Stimulated activated CD4-positive, alpha-beta T cell treated with anti-CD3 and anti-CD28 coated beads, TNF-alpha, amount 100 ng/mL, for 1 hour (primary cell): ENCODE measurements at places on chromosomes 6 and 20.

DNA sequence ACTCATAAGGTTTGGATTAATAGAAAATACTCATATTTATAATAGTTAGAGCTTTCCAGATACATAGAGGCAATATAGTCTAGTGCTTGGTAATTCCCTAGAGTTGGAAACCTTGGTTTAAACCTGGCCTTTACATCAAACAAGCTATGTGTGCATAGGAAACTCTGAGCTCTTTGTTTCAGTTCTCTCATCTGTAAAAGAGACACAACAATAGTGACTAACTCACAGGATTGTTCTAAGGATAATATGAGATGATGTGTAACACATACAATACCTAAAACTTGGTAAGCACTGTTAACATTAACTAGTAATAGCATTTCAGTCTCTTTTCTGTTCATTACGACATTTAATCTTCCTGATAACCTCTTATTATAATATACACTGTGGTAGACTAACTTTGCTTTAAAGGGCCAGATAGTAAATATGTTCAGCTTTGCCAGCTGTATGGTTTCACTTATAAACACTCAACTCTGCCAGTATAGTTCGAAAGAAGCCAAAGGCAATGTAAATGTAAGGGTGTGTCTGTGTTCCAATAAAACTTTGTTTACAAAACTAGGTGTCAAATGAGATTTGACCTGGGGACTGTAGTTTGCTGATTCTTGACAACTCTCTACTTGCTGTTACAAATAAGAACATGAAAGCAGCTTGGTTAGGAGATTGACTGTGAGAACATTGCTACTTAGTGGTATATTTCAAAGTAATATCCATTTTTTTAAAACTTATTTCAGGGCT, 370.6 kb upstream of the FLRT3 start:
- DNase-seq, result no peak

DNA sequence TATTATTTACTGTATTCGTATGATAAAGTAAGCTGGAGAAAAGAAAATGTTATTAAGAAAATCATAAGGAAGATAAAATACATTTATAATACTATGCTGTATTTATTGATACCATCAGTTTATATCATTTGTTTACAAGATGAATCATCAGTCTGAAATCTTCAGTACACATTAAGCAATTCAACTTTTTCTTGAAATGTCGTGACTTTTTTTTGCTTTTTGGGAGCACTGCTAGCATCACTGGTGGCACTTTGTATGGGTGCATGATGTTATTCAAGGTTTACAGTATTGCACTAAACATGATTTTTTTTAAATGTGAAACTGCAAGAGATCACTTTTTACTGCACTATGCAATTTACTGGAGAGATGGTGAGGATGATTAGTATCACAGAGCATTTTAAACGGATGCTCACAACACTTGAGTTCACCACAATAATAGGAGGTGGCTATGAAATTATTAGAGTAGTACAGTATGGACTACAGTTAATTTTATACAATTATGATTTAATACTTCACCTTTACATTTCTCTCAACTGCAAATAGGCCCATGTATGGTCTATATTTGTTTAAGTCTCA, 85.9 kb downstream of the SNAP25 start:
- DNase-seq, result no peak

DNA sequence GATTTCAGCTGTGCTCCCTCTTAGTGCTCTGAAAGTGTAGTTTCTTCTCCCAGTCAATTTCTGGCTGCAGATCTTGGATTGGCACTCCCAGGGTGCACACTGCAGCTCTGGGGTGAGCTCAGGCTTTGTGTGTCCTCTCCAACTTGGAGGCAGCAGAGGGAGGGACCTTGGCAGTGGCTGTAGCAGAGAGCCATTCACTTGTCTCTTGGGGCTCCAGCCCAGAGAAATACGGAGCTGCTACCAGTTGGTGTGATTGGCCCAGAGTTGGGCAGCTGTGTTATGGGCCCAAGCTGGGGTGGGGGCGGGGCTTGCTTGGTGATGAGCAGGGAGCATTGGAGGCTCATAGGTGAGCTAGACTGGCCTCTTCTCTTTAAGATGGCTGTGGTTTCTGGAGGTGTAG, 65.9 kb downstream of the KLHL32 start:
- DNase-seq, result no peak

DNA sequence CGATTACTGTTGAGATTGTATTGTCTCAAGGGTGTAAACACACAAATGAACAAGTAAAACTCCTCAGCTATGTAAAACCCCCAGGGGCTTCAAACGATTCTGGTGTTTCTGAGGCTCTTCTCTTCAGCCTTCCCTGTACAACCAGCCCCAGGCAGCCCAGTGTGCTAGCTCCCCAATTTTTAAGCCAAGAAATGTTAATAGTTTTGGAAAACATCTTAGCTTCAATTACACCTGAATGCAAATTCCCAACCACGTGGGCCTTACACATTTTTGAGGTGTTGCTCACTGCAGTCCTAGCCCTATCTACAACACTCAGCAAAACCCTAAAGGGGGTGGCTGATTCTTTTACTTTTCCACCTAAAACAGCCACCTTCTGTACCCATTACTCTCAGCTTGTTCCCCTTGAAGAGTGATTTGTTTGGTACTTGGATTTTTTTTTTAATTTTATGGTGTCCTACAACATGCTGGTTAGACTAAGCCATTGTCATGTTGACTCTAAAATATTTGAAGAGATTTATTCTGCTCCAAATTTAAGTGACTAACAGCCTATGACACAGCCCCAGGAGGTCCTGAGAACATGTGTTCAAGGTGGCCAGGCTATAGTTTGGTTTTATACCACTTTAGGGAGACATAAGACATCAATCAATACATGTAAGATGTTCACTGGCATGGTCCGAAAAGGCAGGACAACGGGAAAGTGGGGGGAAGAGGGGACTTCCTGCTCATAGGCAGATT, 48.7 kb downstream of the ADAT2 start:
- no peak for DNase-seq
